ENCODE measurements at places on chromosomes 6 and 20.

- DNase-seq: no peak
Measured at GRCh38 chr20:38005903-38006302, 27.4 kb downstream of the TTI1 start.

- no peak for DNase-seq
Measured at GRCh38 chr20:50794181-50794845, 548 bp upstream of the BCAS4 start.

DNA sequence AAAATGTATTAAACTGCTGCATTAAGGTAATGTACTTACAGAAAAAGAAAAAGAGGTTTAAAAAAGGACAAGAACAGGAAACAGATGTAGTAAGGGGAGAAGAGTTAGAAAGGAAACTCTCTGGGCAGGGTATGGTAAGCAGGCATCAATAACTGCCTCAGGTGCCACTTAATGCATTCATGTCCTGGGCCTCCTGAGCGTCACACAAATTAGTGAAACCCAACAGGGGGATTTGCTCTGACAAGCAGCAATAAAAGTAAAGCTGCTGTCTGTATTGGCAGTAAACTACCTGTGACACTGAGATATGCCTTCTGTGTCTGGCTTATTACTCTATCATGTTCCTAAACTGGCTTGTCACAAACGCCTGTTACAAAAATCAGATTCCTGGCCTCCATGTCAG is 1.5 kb upstream of the EFHC1 start:
- no peak for DNase-seq

- DNase-seq: no peak
Measured at GRCh38 chr6:10441004-10441654, 26.3 kb upstream of the TFAP2A start.

GRCh38 chr6:138250513-138251247 is 32.4 kb upstream of the PBOV1 start:
- no peak for DNase-seq

- DNase-seq: no peak
Measured at GRCh38 chr20:574297-574942, 30.8 kb upstream of the CSNK2A1 start.

DNA sequence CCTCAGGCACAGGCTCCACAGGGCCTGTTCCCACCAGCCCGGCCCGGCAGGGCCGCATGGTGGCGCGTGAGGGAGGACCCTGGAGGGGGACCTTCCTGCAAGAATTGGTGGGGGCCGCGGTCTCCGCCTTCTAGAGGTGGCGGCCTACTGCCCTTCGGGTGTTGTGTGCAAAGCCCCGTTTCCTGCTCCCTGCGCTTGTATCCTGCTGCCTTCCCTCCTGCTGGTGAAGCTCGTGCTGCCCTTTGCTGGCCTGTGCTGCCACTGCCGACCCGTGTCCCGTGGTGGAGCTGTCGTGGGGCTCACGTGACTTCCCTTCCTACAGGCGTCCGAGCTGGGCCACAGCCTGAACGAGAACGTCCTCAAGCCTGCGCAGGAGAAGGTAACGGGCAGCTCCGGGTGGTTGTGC is 8.4 kb upstream of the COL20A1 start:
- no peak for DNase-seq

GRCh38 chr6:14721103-14721758 is 524.6 kb upstream of the JARID2 start:
- peak; percentile 39 for DNase-seq

DNA sequence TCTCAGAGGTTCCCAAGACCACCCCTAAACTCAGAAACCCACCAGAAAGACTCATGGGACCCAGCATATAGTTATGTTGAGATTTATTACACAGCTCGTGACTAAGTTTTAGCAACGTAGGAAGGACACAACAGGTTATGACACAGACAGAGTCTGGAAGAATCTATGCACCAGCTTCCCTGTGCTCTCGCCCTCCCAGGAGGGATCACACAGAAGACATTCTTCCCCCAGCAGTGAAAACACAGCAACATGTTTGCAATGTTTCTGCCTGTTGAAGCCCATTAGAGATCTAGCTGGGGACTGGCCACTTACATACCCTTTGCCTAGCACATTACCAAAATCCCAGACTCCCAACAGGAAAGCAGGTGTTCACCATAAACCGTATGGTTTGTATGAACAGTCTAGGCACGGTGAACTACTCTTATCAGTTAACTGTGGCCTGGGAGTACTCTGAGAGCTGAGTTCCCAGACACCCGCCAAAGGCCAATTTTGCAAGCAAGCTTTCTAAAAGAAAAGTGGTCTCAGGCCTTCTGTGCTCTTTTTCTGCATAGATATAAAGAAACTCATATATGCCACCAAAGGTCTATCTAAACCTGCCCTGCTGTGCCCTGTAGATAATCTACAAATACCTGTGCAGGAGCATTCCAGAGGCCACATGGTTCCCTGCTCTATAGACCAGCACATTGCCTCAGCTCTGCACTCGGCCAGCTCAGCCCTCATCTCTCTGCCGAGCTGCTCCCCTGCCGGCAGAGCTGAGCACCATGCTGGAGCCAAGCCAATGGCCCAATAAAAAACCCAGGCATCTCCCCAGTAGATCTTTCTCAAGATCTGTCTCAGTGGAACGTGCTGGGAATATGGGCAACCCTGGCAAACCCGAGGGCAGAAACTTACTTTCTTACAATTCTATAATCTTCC is 69.6 kb upstream of the SMIM28 start:
- DNase-seq: no peak

- no peak for DNase-seq
Measured at GRCh38 chr6:131982740-131983259, 31.6 kb upstream of the CCN2 start.

DNA sequence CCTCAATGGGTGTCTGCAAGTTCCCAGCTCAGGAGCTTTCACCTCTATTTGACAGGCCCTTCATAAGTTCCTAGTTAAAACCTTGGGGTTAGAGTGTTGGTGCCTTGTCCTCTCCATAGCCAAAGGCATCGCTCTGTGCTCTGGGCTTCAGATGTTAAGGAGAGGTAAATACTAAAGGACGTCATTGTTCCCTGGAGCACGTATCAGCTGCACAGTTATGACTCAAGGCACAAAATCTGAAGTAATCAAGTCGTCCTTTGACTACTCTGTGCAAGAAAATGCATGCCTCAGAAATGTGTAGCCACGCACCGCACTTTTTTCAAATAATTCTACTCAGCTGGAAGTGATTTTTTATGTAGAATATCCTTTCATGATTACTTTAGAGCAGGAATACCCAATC is 240.8 kb upstream of the QKI start:
- no peak for DNase-seq

DNA sequence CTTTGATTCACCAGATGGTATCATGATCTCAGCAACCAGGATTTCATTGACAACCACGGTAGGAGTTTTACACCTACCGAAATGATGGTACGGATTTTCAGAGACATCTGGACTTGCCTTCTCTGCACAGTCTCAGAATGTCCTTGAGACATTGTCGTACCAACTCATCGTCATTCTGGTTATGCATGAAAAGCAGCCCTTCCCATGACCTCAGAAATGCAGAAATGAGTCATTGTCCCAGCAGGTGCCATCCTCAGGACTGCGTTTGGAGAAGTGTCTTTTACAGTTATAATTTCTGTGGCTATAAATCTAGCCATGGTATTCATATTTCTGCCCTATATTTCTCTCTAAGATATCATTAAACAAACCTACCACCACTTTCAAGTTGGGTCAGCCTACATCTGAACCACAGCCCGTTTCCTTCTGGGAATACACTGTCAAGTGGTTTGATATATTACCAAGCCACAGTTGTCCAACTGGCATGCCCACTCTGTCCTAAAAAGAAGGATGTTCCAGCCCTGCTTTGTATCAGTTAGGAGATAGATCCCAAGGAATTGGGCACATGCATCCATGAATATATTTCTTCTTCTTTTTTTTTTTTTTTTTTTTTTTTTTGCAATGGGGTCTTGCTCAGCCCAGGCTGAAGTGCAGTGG is 7.5 kb upstream of the BFSP1 start:
- DNase-seq: no peak

DNA sequence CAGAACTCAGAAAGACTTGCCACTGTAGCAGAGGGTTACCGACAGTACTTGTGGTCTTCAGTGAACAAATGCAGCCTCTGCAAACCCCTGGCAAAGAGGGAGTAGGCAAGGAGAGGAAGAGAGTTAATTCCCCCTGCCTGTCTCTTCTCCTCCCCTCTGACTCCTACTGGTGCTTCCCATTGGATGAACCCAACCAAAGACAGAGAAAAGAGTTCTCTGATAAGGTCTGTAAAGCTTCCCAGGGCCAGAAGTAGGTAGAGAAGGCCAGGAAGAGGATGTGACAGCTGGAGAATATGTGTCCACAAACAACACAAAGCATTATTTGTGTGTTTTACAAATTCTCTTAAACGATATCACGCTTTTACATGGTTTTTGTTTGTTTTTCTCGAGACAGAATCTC is 72.8 kb upstream of the SHLD1 start:
- DNase-seq: no peak

GRCh38 chr6:149905911-149906371 is 8.0 kb upstream of the RAET1E start:
- DNase-seq: no peak

DNA sequence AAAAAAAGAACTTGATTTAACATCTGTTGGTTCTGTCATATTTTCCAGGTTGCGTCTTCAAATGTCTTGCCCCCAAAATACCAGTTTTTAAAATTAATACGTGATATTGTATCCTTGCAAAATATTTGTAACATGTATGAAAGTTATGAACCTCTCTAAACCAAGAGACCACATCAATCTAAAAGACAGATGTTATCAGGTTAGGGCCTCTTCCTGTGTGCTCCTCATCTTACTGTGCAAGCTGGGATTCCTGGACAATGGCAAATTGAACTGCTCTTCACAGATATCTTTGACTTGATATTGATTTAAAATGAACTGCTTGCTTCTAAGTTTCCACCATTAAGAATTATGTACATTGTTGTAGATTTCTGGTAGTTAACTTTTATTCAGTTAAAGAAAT is 9.6 kb downstream of the TMEM239 start:
- DNase-seq: no peak

- no peak for DNase-seq
Measured at GRCh38 chr6:105986998-105987397, 99.1 kb upstream of the PRDM1 start.

- DNase-seq: no peak
Measured at GRCh38 chr20:46307999-46308257, 370 bp downstream of the CDH22 start.

- no peak for DNase-seq
Measured at GRCh38 chr20:48191200-48191599, 405.9 kb upstream of the SULF2 start.

DNA sequence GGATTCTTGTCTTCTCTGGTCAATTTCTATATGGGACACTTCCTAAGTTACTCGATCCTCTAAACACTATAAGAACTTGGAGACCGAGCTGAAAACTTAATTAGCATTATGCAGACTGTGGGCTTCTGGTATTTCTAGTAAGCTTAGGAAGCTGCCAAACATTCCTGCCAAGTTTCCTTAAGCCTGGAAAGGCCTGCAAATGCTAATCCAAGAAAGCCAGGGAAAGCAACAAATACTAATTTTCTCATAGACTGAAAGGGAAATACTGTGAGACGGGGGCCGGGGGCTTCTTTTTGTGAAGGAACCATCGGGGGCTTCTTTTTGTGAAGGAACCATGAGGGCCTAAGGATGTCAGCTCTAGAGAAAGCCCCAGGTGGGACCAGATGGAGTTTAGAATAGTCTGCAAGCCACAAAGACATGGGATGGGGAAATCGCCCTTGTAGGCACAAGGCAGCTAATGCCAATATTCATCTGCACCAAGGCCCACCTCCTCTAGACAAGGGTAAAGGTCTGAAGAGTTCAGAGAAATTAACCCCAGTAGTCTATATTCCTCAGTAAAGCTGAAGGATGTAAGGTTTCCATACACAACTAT is 332.4 kb upstream of the PRDM1 start:
- DNase-seq: no peak

- no peak for DNase-seq
Measured at GRCh38 chr6:11416936-11417576, 120.5 kb upstream of the TMEM170B start.

GRCh38 chr20:63811491-63811875 is 19.6 kb downstream of the ZBTB46 start:
- DNase-seq: no peak

DNA sequence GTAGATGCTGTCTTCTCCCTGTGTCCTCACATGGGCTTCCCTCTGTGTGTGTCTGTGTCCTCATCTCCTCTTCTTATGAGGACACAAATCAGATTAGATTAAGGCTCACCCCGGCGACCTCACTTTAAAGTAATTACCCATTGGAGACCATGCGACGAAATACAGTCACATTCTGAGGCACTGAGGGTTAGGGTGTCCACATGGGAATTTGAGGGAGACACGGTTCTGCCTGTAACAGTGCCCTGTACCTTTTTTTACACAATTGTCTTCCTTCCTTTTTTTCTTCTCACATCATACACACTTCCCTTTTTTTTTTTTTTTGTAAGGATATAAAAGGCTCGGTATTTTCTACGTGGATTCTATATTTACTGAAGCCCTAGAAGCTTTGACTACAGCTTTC is 48.9 kb downstream of the DEK start:
- DNase-seq: peak; percentile 33

DNA sequence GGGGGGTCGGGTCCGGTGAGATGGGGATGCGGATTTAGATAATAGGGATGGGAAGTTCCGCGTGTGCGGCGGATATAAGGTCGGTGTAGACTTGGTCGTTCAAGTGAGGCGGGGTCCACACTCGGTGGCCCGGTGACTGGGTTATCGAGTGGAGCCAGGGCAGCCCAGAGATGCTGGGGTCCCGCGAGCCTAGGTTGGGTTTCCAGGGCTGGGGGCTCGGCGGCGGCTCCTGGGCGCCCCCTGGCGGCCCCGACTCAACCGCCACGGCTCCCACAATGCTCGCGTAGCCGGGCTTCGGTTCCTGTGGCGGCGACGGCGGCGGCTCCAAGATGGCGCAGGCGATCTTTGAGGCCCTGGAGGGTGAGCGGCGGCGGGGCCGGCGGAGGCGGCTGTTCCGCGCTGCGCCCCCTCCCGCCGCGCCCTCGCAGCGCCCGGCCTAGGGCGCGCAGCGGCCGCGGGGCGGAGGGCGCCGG is at the start of gene ZNF341:
TSS of gene ZNF341 (plus strand) at position 304 of the 473 bp plus-strand sequence. CDS start at position 330, 26 bp downstream.
- DNase-seq: no peak

GRCh38 chr6:21181866-21182265 is 411.7 kb upstream of the SOX4 start:
- DNase-seq: no peak

GRCh38 chr6:41122918-41123317 is 31.2 kb downstream of the TREML1 start:
- no peak for DNase-seq

GRCh38 chr6:127146932-127147331 is 28.5 kb downstream of the RSPO3 start:
- DNase-seq: no peak

DNA sequence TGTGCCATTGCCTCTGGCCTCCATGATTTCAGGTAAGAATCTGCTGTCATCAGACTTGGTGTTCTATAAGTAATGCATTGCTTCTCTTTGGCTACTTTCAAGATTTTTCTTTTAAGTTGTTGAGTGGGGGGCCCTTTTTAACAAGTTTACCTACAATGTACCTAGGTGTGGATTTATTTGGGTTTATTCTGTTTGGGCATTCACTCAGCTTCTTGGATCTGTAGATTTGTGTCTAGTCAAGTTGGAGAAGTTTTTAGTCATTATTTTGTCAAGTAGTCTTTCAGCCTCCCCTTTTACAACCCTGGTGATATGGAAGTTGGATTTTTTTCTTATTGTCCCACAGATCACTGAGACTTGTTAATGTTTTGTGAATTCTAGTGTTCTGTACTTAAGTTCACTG is 14.1 kb downstream of the ENPP5 start:
- DNase-seq: no peak
